ENCODE measurements at places on chromosomes 1 and 21. TPM values are rescaled to one million over a fixed set of nuclear protein-coding genes. Genes with fewer than 3 reads are reported as not detected.

Gene DDR2
- total RNA-seq: 133 TPM

Gene CCDC27
- not detected for total RNA-seq

Gene HHAT
- total RNA-seq: 4.6 TPM

DNA sequence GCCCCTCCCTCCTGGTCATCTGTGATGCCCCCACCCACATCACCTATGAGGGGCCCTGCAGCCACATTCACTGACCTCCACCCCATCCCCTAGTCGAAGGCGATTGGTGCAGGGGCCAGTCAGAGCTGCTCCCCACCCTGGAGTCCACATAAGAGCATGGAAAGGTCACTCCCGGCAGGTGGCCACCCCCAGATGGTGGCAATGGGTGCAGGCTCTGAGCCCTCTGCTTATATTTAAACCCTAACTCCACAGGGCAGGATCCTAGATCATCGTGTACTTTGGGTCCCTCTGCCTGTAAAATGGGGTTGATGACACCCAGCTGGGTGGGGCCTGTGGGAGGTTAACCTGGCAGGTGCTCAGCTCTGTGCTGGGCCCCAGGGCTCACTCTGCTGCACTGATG is 186.8 kb upstream of the C1orf174 start:
- no peak for DNase-seq

Gene MIER1
- 50.9 TPM for total RNA-seq

GRCh38 chr1:1232208-1232795 is at the start of gene B3GALT6:
Gene B3GALT6, plus strand, starts transcription at chr1:1232237. Its CDS starts 42 bp downstream, at chr1:1232279.
- no peak for DNase-seq

DNA sequence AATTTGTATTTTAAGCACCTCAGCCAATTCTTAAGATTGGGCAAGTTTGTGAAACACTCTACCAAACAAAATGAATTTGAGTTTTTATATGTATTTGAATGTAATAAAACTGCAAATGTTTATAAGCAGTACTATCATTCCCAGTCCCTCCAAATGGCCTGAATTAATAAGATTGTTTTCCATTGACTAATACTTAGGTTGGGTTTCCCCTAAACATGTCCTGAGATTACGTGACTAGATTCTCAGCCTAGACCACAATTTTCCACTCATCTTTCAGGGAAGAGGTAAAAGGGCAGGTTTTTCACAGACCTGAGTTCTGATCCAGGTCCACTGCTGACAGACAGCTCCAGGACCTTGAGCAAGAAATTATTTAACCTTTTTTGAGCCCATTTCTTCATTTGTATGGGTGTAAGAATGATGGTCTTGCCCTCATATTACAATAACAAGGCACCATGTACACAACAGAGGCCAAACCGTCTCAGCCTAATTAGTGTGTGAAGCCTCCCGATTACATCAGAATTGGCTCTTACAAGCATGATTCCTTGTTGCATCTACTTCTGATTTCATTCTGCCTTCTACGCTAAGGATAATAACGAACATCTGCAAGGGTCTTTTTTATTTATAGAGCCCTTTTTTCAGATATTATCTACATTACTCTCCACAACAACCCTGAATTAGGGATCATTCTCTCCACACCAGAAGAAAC is 51.2 kb downstream of the BEND5 start:
- DNase-seq: no peak

DNA sequence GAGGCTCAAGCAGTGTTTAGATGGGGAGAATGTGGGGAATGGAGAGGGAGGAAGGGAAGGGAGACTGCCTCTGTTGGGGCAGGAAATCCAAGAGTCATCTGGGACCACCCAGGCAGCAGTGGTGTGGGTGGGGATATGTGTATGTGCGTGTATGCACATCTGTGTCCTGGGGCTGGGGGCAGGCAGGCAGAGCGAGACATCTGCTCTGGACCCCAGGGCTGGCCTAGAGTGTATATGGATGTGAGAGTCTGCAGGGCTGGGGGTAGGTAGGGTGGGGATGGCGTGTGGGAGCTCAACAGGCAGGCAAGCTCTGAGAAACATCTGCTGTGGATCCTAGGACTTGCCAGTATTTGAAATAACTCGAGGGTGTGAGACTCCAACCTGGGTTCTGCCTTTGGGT is 3.5 kb downstream of the PTCH2 start:
- DNase-seq: no peak

Gene SON
- total RNA-seq: 331 TPM
